Hindlimb muscle (tissue), 1 donor: ENCODE measurements at places on chromosomes 2 and 18.

DNA sequence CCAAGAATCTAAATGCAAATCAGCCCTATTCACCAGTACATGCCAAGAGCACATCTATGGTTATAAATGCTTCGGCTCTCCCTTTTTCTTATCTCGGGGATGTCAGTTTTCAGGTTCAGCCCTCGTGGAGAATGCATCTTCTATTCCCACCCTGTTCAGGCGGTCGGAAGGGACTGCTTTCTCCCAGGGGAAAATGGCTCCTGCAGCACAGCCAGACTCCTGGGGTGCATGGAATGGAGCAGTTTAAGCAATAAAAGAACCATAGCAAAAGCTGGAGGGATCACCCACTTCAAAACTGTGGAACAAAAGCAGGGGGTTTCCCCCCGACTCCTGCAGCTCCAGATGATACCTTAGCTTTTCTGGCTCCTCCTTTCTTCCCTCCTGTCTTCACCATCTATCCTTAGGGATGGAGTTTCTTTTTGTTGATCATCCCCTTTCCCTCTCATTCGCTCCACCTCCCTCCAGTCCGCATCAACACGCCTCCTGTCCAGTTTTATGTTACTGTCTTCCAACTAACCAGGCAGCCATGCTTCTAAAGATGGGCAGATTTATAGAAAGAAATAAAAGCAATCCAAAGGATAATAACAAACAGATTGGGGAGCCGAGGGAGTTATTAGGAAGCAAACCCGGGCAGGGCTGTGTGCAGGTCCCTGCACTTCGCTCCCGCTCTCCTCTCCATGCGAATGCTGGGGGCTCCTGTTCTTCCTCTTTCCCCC, 356.2 kb upstream of the SMIM21 start:
- DNase-seq: no peak

DNA sequence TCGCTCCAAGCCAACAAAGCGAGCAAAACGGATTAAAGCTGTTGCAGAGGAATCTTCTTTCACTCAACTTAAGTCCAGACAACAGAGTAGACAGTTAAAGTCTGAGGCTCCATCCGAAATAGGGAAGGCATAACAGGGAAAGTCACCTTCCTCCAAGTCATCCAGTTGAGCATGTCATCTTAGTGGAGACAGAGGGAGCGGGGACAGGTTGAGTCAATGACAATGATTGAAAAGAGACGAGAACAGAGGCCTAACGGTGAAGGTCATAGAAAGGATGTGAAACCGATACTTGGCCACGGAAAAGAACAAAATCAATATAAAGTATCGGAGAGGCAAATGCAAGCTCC, 455 bp downstream of the C18orf32 start:
- no peak for DNase-seq

GRCh38 chr18:21831413-21831831, 90.8 kb downstream of the MIB1 start:
- peak; percentile 51 for DNase-seq

DNA sequence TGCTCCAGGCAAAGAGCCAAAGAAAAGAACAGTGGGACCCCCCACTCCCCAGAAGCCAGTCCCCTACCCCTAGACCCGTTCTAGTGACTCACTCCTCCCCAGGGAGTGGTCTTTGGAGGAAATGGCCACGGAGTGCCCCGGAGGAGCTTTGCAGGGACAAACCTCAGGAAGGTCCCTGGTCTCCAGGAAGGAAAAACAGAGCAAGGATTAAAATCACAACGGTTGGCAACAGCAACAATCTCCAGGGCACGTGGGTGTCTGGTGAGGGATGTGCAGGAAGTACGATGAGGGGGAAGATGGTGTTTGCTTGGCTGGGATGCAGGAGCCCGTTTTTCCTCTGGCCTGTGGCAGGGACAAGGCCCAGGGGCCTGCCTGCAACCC, 135.0 kb downstream of the SMAD2 start:
- DNase-seq: no peak

- DNase-seq: no peak
Observed at GRCh38 chr2:215107216-215108056, 31.0 kb downstream of the ABCA12 start.

DNA sequence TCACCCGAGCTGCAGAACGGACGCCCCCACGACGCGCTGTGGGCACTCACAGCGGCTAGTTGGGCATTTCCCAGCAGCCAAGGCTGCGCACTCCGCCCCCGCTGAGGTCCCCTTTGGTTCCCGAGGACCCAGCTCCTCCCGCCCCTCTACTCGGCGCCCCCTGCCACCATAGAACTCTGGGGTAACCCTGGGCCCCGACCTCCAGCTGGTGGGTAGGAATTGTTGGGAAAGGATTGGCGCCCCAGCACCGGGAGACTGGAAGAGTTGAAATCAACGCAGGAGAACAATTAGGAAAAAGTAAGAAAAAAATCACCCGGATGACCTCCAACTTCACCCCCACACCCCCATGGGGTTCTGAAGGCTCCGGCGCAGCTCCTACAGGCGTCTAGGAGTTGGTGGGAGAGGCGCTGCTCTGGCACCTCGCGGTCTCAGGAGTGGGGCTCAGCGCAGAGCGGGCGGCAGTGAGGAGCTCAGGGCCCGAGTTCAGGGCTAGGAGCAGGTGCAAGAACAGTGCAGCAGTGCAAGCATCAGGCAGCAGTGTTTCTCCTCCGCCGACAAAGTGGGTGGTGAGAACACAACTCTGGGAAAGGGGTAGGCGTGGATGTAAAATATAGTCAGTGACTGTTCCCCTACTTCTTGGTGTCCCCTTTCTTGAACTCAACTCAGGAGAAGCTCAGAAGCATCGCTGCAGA, 14.0 kb downstream of the POU3F3 start:
- DNase-seq: no peak

GRCh38 chr18:26734760-26735159, 130.7 kb downstream of the AQP4 start:
- no peak for DNase-seq

GRCh38 chr2:119387381-119388129, 20.8 kb downstream of the DBI start:
- peak; percentile 61 for DNase-seq

GRCh38 chr2:236366397-236366796, 102.2 kb upstream of the ASB18 start:
- no peak for DNase-seq

GRCh38 chr2:118349365-118349764, 261.1 kb downstream of the INSIG2 start:
- DNase-seq: no peak

- no peak for DNase-seq
Observed at GRCh38 chr2:192184349-192184748, 10.4 kb downstream of the TMEFF2 start.

GRCh38 chr2:220586980-220587530, 959.6 kb downstream of the SLC4A3 start:
- peak; percentile 69 for DNase-seq

- DNase-seq: no peak
Observed at GRCh38 chr2:105820691-105821090, 76.0 kb downstream of the NCK2 start.

DNA sequence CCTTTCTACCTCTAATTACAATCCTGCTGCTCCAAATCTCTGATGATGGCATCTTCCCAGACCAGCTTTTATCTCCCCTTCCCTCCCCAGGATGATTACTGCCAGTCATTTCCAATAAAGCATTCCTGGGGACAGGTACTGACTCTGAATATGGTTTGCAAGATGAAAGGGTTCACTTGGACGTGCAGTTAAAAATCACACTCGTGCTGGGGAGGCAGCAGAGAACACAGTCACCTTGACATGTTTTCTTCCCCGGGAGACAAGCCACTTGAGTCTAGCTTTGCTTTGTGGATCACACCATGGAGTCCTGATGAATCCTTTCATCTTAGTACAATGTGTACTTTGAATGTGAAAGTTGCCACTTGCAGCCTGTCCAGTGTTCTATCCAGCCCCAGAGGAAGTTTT, 175.0 kb downstream of the ALPK2 start:
- no peak for DNase-seq

DNA sequence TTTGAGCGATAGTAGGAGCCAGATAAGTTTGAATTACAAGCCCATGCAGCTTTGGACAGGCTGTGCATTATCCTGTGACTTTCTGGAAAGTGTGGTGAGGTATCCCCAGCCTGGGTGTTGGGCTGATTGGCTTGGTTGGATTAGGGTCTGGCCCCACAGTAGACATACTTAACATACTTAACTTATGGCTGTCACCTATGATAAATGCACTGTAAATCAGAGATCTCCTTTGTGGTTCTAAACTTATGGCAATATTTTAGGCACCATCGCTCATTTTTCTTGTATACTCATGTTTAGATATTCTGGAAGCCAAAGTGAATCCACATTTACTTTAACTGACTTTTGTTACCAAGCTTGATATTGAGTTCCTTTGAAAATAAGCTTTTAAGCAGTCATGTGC, 54.8 kb downstream of the SPTBN1 start:
- DNase-seq: no peak

DNA sequence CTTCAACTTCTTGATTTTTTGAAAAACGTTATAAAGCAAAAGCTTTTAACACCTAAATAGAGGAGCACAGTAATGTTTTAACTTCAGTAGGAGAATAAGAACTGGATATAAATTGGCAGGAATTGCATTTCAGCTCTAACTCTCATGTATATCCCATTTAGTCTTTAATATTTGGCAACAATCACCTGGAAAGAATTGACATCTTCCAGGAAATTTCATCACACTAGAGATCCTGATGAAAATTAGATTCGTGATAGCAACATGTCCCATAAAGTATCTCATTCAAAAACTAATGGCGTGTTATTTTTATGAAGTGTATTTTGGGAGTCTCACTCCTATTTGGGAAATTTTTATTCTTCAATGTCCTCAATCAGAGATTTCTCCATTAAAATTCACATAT, 131.1 kb upstream of the DNAJC10 start:
- peak; percentile 40 for DNase-seq
